ENCODE measurements at places on chromosomes 4 and X.

- DNase-seq, result no peak
These were observed 96.4 kb upstream of the ARX start for GRCh38 chrX:25112156-25112555.

GRCh38 chr4:7045553-7045952 is 2.4 kb downstream of the TADA2B start:
- no peak for DNase-seq

DNA sequence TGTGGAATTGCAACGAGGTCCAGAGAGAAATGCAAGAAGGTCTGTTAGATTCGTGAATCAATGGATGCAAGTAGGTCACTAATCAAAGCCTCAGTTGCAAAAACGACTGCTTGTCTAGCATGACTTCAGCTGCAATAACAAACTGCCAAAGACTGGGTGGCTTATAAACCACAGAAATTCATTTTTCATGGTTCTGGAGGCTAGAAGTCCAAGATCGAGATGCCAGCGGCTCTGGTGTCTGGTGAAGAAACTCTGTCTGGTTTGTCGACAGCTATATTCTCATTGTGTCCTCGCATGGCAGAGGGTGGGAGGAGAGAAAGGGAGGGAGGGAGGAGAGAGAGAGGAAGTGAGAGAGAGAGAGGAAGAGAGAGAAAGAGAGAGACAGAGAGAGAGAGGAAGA is 114.7 kb downstream of the MXRA5 start:
- DNase-seq, result no peak

DNA sequence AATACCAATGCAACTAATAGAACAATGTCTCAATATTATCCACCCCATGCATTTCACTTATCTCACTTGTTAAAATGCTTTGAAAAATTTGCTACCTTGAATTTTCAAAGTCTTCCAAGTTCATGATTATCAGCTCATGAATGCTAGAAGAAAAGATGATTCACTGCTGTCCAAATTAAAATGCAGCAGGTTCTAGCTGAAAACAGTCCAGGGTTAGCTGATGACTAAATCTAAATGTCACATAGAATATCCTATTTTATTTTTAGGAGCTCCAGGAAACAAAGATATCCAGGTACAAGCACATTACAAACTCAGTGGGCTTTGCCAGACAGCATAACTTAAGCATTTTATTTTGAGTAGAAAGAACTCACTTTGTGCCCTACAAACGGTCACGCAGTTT is 38.0 kb upstream of the SPARCL1 start:
- DNase-seq, result no peak

DNA sequence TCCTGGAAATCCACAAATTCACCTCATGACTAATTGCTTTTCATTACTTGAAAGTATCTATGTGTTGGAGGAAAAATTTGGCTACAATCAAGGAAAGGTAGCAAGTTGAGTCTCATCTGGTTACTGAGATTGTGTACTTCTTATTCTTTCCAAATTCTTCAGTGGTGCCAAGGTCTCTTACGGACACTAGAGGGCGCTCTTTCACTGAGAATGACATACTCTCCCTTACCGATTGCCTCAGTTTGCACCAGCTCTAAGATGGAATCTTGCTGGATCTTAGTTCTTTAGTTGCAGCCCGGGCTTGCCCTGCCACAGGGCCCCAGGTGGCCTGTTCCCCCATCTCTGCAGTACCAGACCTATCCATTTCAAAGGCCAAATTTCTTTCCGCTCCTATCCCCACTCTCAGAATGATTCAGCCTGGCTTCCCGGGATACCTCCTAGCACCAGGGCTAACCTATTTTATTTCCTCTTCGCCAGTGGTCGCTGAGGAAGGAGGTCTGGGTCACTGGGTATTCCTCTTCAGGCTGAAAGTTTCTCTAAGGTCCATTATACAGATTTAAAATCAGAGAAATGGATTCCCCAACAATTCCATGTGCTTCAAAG is 24.6 kb upstream of the GPR50 start:
- no peak for DNase-seq

GRCh38 chr4:36130641-36131040 is 113.7 kb downstream of the ARAP2 start:
- no peak for DNase-seq

DNA sequence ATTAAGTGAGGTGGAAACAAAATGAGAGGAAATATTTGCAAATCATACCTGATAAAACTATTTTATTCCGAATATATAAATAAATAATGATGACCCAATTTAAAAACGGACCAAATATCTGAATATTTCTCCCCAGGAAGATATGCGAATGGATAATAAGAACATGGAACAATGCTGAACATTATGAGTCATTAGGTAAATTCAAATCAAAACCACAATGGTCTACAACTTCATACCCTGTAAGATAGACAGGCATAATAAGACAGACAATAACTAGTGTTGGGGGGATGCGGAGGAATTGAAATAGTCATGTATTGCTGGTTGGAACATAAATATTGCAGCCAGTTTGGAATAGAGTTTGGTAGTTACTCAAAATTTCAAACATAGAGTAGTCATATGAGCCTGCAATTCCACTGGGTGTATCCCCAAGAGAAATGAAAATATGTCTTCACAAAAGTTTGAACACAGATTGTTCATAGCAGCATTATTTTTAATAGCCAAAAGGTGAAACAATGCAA is 47.6 kb upstream of the DRP2 start:
- DNase-seq, result no peak
